Hypothalamus (tissue), 51 donors: ENCODE measurements at places on chromosomes 2 and 18.

GRCh38 chr2:59594671-59595222 lies 958.7 kb downstream of the BCL11A start:
- no peak for DNase-seq

- no peak for DNase-seq
Measured at GRCh38 chr2:182542501-182543258, 115.8 kb upstream of the PDE1A start.

DNA sequence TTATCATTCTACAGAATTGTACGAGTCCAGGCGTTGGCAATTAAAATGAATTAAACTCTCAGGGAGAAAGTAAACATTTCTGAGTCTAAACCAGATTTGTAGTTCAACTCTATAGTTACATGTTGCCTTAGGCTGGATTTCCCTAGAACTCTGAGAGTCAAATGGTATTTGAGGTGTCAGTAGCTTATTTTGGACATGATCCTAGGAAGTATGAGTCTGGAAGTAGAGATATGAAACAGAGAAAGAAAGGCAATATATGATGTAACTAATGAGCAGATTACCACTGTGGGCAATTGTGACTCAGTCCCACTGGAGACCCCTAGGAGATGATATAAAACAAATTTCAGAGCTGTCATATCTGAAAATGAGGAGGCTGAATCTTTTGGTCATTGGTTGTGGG lies 199.1 kb upstream of the UBE2E3 start:
- DNase-seq: no peak

GRCh38 chr2:174026122-174026845 lies 61.1 kb upstream of the SP3 start:
- DNase-seq: no peak

- DNase-seq: no peak
Measured at GRCh38 chr2:146576339-146577111, 1268.3 kb upstream of the ACVR2A start.

- no peak for DNase-seq
Measured at GRCh38 chr2:112889976-112890375, 21.0 kb upstream of the IL37 start.

GRCh38 chr2:156635646-156636045 lies 199.5 kb downstream of the GPD2 start:
- no peak for DNase-seq

- DNase-seq: no peak
Measured at GRCh38 chr2:101306410-101306809, 2.1 kb downstream of the RNF149 start.

DNA sequence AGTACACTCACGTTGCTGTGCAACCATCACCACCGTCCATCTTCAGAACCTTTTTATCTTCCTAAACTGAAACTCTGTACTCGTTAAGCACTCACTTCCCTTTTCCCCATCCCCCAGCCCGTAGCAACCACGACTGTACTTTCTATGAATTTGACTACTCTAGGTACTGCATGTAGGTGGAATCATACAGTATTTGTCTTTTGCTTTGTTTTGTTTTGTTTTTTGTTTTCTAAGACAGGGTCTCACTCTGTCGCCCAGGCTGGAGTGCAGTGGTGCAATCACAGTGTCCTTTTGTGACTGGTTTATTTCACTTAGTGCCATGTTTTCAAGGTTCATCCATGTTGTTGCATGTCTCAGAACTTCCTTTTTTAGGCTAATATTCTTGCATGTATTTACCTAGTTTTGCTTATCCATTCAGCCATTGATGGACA lies 7.0 kb upstream of the TYMS start:
- no peak for DNase-seq

DNA sequence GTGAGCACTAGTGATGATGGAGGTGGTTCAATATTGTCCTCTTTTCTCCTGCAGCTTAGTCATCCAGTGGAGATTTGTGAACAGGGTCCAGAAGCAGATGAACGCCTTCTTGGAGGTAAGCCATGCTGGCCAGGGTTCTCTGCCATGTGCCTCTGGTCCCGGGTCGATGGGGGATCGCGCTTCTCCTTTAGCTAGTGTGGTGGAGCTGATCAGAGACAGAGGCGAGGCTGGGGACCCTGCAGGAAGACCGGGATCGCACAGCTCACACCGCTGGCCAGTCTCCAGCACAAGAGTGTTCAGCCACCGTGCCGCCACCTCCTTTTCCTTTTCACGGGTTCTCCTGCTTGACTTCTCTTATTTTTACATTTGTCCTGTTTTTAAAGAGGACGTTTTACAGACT lies 243.4 kb downstream of the ALPK2 start:
- no peak for DNase-seq

- DNase-seq: no peak
Measured at GRCh38 chr2:216724190-216724589, 28.8 kb upstream of the IGFBP5 start.
